ENCODE measurements at places on chromosomes 7 and 10. TPM values are rescaled to one million over a fixed set of nuclear protein-coding genes. Genes with fewer than 3 reads are reported as not detected.
A peak's percentile ranks its signal among the peaks of the same experiment; 100 is the strongest.

GRCh38 chr10:78535716-78536218 is 502.1 kb downstream of the RPS24 start:
- no peaks in the 10 kb centered on the region for H3K27me3 ChIP-seq
- no peaks in the 10 kb centered on the region for H3K36me3 ChIP-seq
- H3K4me3 ChIP-seq, result no peak overlapping the region
- no peaks in the 10 kb centered on the region for H3K4me1 ChIP-seq
- H3K27ac ChIP-seq, result no peak overlapping the region

GRCh38 chr7:99106411-99106810 is 37.5 kb downstream of the SMURF1 start:
- no peaks in the 10 kb centered on the region for H3K36me3 ChIP-seq
- no peak for DNase-seq
- no peaks in the 10 kb centered on the region for H3K27me3 ChIP-seq
- H3K4me1 ChIP-seq, result peaks cover 52% of the 10 kb centered on the region
- no peak overlapping the region for H3K4me3 ChIP-seq
- H3K27ac ChIP-seq, result no peak overlapping the region

- H3K4me3 ChIP-seq, result peak overlapping the region; percentile 9
- peak; percentile 91 for DNase-seq
- peak overlapping the region; percentile 96 for H3K27ac ChIP-seq
- peaks cover 69% of the 10 kb centered on the region for H3K4me1 ChIP-seq
Measured at GRCh38 chr10:72331575-72332422, 22.9 kb downstream of the DNAJB12 start.

DNA sequence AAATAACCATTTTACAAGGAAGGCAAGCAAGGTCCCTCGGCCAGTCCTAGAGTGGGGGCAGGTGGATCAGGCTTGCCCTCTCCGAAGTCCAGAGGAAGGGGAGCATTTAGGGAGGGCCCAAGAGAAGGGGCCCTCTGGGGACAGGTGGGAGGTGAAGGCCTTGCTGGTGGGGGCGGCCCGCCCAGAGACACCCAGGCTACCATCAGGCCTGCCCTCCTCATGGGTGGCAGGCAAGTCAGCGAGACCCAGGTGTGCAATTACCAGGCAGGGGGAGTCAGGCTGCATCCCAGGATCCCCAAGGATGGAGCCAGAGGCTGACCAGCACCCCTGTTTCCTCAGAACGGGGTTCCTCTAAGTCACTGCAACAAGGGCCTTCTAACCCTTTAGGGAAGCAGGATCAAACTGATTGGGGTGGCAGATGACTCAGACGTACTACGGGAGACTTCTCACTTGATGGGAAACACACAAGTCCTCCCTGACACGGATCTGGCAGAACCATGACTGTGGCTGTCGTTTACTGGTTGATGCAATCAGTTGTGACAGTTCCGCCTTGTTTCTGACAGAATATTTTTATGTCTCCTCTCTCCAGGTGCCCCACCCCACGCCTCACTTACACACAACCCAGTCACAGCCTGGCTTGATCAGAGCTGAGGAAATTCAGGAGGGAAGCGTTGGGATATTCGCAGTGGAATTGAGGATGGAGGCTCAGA is 8.2 kb downstream of the LOXL4 start:
- no peak overlapping the region for H3K27ac ChIP-seq
- peaks cover 9% of the 10 kb centered on the region for H3K4me1 ChIP-seq
- no peaks in the 10 kb centered on the region for H3K36me3 ChIP-seq
- no peak for DNase-seq

The KIAA1217 gene
- total RNA-seq, result 169 TPM

All from psoas muscle (tissue), 8 donors.